Bronchial epithelial cell (primary cell): ENCODE measurements at places on chromosomes 7 and 10. TPM values are rescaled to one million over a fixed set of nuclear protein-coding genes. Genes with fewer than 3 reads are reported as not detected.

Gene NAT16
- not detected in 2 replicates for total RNA-seq

Gene ASB15
- not detected in 2 replicates for total RNA-seq

Gene GIMAP6
- not detected in 2 replicates for total RNA-seq

Gene CUZD1
- total RNA-seq = 0.51 and 0.79 TPM in 2 replicates

Gene BAIAP2L1
- total RNA-seq = 19.7 and 22.4 TPM in 2 replicates

Gene NPC1L1
- total RNA-seq = under 0.01 TPM in 2 replicates

Gene PNLIP
- total RNA-seq = under 0.01 TPM in 2 replicates

Gene DOCK4
- total RNA-seq = 4.5 and 10.1 TPM in 2 replicates

Gene TACC2
- 13.4 and 36.7 TPM in 2 replicates for total RNA-seq

Gene SFTPA1
- total RNA-seq = not detected in 2 replicates

Gene TFR2
- total RNA-seq = 0.13 TPM in 1 of 2 replicates, not detected in the other

Gene MYL10
- total RNA-seq = not detected in 2 replicates

Gene TEX47
- total RNA-seq = not detected in 2 replicates

Gene APBB1IP
- not detected in 2 replicates for total RNA-seq

Gene C10orf105
- total RNA-seq = not detected in 2 replicates

Gene PROSER2
- total RNA-seq = 20.8 and 27.8 TPM in 2 replicates

Gene INMT
- 0.13 and 0.26 TPM in 2 replicates for total RNA-seq

Gene MOGAT3
- total RNA-seq = not detected in 2 replicates

Gene SH2D4B
- total RNA-seq = under 0.01 TPM in 2 replicates

Gene LIPN
- total RNA-seq = 1.3 TPM in 1 of 2 replicates, not detected in the other

Gene ACADSB
- total RNA-seq = 3.4 and 5.4 TPM in 2 replicates
